ENCODE measurements at places on chromosomes 5 and 9.

GRCh38 chr5:140977003-140977402 is 10.7 kb downstream of the PCDHAC2 start:
- no peak for DNase-seq

GRCh38 chr5:79200573-79201183 is 35.3 kb upstream of the JMY start:
- peak; percentile 48 for DNase-seq

- no peak for DNase-seq
Measured at GRCh38 chr5:51053361-51053760, 329.9 kb upstream of the ISL1 start.

DNA sequence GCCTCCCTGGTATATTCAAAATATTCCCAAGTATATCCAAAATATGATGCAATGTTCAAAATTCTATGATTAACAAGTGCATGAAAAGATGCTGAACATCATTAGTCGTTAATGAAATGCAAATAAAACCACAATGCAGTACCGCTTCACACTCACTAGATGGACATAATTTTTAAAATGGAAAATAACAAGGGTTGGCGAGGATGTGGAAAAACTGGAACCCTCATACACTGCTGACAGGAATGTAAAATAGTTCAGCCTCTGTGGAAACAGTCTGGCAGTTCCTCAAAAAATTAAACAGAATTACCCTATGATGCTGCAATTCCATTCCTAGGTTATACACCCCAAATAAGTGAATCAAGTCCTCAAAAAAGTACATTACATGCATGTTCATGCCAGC is 36.1 kb upstream of the MYOT start:
- DNase-seq = no peak

DNA sequence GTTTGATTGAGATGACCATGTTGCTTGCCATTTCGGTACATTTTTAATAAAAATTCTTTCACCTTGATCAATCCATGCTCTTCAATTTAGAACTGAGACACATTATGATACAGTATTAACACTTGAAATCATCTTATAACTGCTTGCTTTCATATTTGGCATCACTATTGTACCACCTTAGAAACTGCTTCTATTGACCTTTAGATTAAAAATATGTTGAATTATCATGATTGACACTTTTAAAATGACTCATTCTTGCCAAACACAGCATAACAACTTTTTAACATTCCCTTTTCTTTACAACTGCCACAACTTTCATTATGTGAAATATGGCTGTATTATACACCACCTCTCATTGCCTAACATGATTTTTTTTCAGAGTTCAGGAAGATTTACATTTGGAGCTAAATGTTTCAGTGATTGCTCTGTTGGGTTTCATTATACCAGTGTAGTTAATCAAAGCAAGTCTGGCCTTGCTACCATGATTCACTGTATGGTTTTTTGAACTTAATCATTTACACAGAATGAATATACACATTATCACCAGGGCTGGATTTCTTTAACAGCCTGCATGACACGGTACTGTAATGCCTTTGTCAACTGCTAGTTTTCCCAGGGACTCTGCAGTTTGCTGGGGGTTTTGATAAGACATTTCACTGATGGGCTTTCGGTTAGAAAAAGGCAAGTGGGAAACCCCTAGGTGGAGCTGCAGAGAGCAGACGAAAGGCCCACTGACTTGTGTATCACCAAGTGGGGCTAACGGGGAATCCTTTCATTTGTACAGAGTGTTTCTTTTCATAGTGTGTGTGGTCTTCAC is 93.6 kb upstream of the TLE4 start:
- DNase-seq = peak; percentile 62

GRCh38 chr5:79621056-79621455 is 8.8 kb downstream of the TENT2 start:
- peak; percentile 29 for DNase-seq

- DNase-seq = no peak
Measured at GRCh38 chr9:4725706-4726442, 15.1 kb downstream of the AK3 start.

DNA sequence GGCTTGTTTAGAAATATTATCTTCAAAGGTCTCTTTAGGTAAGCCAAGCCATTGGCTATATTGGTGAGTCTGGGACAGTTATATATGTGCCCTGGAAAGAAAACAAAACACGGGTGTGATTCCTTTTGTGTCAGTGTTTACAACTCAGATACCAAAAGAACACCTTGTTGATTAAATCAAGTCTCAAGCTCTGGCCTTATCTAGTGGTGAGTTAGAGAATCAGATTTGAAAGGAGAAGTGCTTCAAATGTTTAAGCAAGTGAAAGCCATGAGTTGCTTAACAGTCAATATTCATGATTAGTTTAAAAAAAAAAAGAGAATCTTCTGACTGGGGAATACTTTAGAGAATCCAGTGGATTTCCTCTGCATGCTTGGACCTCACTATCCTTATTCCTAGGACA is 68.3 kb downstream of the IQGAP2 start:
- peak; percentile 39 for DNase-seq

- DNase-seq = no peak
Measured at GRCh38 chr5:374631-375335, 53.3 kb downstream of the AHRR start.

DNA sequence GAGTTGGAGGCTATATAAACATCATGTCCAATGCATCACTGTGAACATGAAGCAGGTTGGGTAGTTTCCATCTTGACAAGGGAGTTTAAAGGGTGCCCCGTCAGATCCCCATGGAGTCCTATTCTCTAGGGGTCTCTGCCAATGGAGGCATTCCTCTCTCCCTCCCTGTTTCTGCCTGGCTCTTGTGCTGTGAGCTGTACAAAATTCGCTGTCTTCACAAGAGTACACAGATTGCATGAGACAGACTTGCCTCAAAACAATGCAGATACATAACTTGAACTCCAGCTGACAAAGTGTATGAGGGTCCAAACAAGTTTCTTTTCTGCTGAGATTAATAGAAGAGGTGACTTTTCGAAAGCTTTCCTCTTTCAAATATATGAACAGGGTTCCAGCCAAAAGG is 165.2 kb downstream of the SPOCK1 start:
- no peak for DNase-seq

GRCh38 chr5:68433923-68434879 is 218.6 kb downstream of the PIK3R1 start:
- peak; percentile 98 for DNase-seq

GRCh38 chr5:142313682-142314081 is 11.1 kb downstream of the SPRY4 start:
- no peak for DNase-seq

GRCh38 chr5:87053146-87053545 is 214.5 kb upstream of the RASA1 start:
- DNase-seq = no peak

GRCh38 chr9:120212853-120213200 is 367.1 kb downstream of the CDK5RAP2 start:
- no peak for DNase-seq

DNA sequence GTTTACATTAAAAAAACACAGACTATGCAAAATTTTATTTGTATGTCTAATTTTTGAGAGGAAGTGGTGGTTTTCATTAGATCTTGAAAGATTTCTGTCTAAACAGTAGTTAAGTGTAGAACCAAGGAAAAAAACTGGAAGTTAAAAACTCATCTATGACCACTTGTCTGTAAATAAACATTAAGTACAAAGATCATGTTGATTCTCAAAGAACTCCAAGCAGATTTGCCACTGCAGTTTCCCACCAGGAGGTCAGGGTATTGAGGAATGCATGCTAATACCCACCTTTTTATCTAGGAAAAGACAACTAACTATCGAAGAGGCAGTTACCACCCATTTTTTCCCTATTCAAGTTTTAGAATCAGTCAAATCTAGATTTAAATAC is 1.9 kb downstream of the STOM start:
- DNase-seq = no peak

- no peak for DNase-seq
Measured at GRCh38 chr5:19866090-19866450, 121.9 kb downstream of the CDH18 start.

DNA sequence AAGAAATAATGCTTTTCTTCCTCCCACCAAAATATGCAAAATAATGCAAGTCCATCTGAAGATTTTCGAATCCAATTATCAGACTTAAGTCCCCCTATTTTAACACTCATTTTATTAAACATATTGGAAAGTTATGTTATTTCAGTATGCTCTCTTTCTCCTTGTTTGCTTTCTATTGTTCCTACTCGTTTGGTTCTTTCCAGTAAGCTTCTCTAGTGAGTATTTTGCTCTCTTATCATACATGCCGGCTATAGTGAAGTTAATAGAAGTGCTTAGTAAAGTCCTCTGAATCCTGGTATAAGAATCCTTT is 517 bp downstream of the ALDH1A1 start:
- no peak for DNase-seq

DNA sequence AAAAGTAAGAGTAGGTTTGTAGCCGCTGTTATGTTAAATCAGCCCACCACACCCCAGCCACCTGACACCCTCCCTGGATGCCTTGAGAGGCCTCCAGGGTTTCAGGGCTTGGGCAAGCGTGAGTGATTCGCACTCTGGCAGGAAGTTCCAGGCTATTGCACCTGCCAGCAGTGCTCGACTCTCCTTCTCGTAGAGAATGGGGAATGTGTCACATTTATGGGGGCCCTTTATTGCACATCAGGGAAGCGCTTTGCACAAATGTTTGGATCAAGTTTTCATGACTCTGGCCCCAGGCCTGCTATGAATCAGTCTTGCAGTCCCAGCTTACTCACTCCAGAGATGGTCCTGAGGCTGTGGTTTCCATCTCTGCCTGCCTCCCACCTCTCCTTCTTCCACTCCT is 66.1 kb upstream of the ADRA1B start:
- no peak for DNase-seq

DNA sequence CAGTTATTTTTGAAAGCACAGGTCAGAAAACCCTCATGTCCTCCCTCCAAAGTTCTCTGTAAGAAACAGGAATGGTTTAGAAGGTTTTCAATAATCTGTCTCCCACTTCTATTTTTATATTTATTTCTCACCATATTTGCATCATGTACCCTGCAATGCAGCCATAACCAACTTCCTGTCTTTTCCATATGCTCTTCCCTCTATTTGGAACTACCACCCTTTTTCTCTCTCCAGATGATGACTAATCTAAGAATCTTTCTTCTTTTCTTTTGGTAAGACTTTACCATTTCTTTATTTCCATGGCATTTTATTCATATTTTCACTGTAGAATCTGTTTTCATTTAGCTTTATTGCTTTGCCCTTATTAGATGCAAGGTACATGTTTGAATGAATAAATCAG is 33.9 kb downstream of the MAN2A1 start:
- DNase-seq = no peak

DNA sequence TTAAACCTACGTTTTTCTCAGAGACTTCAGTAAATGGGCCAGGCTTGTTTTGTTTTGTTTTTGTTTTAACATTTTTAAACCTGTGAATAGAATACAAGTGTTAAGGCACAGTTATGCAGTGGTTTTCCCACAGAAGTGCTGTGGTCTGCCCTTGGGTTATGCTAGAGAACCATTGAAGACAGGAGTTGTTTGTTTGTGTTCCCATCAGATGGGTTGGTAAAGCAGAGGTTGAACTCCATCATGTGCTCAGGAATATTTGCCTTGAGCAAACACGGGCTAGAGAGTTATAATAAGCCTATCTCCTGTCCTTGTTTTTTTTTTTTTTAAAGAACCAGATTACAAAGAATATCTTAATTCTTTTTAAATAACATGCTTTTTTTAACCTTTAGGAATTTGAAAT is 28.5 kb downstream of the RHOBTB3 start:
- no peak for DNase-seq

GRCh38 chr9:85743275-85744128 is 1.7 kb upstream of the AGTPBP1 start:
- DNase-seq = peak; percentile 16

DNA sequence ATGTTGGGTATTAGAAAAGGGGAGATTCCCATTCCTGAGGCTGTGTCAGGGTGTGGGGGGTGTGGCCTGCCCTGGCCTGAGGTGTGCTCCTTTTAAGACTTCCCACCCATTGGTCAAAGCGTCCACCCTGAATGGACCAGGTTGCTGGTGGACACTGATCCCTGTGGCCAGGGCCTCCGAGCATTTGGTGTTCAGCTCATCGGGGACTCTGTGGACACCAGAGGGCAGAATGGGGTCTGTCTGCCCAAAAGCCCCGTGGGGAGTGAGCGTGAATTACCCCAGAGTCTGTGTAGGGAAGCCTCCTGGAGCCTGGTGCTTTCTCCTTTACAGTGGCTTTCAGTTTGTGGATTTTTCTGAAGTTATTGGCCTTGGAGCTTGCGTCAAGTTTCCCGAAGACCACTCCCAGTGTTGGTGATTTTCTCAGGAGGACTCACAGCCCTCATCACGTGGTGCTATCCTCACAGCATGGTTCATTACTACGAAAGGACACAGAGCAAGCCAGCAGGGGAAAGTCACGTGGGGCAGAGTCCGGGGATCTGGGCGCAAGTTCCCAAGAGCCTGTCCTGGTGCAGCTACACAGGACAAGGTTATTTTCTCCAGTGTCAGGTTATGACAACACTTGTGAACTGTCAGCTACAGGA is 55.5 kb downstream of the TENT4A start:
- DNase-seq = no peak

DNA sequence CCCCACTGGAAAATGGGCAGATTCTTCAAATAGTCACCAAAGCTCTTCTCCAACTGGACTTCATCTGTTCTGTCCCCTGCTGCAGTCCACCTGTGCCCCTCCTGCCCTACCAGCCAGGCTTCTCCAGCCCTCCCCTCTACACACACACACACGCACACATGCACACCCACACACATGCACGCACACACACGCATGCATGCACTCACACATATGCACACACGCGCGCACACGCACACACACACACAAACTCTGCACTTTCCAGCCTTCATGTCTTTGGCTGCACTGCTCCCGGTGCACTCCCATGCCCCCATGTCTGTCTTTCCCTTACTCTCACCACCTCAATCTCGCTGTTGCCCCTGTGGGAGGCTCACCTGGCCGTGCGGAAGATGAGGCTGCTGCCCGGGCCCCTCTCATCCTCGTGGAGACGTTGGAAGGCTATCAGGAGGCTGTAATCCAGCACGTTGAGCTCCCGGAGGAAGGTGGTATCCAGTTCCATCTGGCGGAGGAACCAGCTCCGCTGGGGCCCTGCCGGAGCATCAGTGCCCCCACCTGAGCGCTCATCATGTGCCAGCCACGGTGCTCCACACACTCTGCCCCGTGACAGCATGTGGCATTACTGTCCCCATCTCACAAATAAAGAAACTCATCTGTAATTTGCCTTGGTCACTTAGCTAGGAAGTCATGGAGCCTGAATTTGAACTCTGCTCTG is 5.7 kb downstream of the PIP5KL1 start:
- no peak for DNase-seq

DNA sequence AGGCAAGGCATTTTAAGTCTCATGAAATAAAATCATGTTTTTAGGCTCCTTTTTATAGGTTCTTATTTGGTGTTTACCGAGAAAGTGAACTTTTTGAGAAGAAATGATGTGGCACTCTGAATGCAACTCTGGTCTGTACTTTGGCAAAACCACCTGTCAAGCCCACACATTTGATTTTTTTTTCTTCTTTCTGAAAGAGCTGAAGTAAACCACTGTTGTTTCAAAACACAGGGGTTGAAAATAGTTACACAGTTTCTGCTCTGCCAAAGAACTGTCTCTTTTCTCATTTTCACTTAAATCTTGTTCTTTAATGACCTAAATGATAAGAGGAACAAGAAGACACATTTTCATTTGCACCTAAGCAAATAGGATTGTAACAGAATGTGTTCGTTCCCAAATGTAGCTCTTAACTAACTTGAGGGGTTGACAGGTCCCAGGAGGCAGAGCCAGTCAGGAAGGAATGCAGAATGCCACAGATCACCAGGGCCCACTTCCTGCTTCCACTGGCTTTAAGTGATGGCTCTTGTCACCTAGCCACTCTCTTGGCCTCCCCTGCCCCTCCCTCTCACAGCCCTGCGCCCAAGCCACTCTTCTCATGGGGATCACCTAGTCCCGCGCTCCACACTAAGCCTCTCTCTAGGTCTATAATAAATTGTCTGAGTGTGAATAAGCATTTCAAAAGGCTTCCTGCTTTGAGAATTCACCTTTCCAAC is 47.3 kb downstream of the MED27 start:
- peak; percentile 5 for DNase-seq

Data from common myeloid progenitor, CD34-positive (primary cell).